ENCODE measurements at places on chromosomes 2 and 18.

DNA sequence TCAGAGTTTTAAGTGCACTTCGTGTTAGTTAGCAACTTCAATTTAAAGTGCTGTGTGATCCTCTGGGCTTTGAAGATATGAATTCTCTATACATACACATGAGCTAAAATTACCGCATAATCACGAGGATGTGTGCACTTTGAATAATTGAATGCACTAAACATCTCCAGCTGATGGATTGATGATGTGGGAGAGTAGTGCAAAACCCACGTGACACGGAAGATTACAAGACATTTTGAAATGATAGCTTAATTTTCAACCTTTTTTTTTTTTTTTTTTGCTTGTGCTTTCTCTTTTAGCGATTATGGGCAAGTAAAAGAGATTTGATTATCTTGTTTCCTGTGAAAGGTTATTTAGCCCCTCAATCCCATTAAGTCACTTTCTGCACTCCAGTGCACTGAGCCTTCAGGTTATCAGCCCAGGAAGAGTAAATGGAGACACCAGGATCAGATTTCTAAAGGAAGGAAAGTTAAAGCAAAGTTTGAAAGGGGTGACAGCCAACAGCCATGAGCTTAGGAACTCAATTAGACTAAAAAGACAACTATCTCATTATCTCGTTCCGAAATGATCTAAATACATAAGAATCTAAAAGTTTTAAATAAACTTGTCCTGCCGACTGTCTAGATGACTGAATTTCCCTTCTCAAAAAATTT lies 81.6 kb downstream of the CDK15 start:
- no peak for DNase-seq

GRCh38 chr18:2901423-2901985 lies 54.7 kb downstream of the EMILIN2 start:
- no peak for DNase-seq

DNA sequence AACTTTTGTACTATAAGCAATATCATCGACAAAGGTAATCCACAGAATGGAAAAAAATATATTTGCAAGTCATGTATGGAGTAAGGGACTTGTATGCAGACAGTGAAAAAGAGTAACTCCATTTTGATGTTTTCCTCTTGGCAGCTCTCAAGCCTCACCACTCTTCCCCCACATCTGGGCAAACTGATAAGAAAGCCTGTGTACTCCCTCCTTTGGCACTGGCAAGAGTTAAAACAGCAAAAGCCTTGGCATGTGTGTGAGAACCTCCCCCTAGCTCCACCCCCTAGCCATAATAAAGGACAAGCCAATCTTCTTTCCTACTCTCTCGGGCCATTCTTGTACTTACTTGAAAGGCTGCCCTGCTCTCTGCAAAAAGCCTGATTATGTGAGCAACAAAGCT lies 335.2 kb downstream of the LRATD1 start:
- no peak for DNase-seq

DNA sequence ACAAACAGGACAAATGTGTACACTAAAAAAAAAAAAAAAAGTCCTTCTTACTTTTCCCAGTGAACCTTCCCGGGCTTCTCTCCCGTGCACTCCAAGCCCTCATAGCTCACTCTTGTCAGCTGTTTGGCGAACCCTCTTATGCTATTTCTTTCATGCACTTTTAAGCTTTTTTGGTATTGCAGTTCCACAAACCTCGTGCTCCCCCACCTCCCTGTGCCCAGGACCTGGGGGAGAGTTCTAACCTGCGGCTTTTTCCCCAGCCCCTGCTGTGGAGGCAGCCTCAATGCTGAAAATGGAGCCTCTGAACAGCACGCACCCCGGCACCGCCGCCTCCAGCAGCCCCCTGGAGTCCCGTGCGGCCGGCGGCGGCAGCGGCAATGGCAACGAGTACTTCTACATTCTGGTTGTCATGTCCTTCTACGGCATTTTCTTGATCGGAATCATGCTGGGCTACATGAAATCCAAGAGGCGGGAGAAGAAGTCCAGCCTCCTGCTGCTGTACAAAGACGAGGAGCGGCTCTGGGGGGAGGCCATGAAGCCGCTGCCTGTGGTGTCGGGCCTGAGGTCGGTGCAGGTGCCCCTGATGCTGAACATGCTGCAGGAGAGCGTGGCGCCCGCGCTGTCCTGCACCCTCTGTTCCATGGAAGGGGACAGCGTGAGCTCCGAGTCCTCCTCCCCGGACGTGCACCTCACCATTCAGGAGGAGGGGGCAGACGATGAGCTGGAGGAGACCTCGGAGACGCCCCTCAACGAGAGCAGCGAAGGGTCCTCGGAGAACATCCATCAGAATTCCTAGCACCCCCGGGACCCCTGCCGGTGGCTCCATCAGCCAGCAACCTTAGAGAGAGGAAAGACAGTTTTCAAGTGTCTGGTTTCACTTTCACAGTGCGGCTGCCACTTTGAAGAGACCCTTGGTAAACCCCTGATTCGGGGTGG lies 826 bp downstream of the KCNE4 start:
- DNase-seq, result no peak

- no peak for DNase-seq
Observed at GRCh38 chr2:179692610-179693009, 168.8 kb downstream of the ZNF385B start.

DNA sequence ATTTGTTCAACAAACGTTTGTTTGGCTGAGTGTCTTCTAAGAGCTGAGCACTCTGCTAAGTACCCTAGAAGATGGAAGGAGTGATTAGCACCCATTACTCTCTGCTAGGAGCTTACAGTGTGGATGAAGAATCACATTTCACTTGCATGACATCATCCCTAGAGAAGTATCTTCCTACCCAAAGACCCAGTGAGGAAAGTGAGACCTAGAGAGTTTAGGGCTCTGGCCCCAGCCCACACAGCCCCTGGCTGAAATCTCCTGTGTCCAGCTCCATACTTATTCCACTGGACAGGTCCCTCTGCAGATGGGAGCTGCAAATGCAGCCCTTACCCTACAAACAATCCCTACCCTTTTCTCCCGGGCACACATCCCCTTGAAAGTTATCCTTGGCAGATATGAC lies 26.8 kb upstream of the EPAS1 start:
- DNase-seq, result no peak

DNA sequence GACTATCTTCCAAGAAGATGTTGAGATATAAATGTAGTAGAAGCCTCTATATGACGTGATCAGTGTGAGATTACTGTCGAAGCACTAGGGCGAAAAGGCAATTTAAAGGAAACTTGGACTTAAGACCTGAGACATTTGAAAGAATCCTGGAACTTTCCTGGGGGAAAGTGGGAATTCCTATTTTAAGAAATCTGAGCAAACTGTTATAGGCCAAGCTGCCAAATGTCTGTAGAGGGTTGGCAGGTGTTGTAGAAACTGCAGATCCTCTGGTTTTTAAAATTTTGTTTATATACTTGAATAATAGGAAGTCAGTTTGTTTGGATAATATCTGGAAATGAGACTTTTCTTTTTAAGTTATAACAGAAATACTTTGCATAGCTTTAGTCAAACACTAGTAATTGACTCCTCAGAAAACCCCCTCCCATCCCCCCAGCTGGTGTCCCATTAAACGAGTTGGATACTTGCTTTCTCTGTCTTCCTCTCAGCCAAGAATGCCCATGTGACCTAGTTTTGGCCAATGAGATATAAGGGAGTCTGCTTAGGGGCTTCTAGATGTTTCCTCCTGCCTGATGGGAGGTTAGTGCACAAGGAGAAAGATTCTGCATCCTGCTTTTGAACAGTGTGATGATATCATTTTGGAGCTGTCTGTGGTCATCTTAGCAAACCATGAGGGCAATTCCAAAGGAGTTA lies 61.2 kb downstream of the MOGAT1 start:
- no peak for DNase-seq

- no peak for DNase-seq
Observed at GRCh38 chr2:191228861-191229260, 16.3 kb upstream of the MYO1B start.

- DNase-seq, result no peak
Observed at GRCh38 chr2:148301362-148301761, 280.5 kb downstream of the MBD5 start.

GRCh38 chr2:192025637-192026036 lies 169.1 kb downstream of the TMEFF2 start:
- no peak for DNase-seq

DNA sequence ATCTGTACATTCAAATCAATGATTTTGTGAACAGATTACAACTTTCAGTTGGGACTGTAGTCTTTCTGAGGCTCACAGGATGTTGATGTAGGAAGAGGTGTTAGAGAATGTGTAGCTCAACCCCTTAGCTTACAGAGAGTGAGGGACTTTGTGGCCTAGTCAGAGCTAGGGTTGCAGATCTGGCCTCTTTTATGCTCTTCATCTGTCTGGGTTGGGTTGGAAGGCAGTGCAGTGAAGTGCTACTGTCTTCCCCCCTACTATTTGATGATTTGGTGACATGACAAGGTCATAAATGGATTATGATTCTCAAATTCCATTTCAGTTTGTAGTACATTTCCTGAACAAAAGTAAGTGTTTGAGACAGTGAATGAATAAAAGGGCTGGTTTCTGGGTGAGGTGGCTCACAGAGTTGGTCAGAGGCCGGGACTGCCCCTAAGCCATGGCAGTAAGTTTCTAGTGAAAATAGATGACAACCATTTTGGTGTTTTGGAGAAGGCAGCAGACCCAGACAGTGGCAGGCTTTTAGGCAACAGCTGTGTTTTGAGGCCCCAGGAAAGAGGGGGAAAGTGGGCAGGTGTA lies 21.6 kb downstream of the MAP4K4 start:
- no peak for DNase-seq

DNA sequence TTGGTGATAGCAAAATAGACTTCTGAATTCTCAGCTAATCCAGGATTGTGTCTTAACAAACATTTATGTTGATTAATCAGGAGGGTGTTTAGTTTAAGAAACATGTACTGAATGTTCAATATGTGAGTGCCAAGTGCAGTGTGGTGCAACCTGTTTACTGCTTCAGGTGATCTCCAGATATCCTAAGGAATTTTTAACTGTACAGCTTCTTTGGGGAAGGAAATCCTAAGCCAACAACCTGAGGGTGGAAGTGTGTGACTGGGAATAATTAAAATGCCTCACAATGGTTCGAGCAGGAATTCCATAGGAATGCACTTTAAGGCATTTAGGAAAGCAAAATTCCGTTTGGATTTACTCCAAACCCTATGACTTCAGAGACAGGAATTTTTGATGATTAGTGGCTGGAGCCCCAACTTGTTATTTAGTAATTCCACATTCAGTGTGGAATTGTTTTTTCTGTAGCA lies 16.4 kb downstream of the CRIM1 start:
- DNase-seq, result no peak

DNA sequence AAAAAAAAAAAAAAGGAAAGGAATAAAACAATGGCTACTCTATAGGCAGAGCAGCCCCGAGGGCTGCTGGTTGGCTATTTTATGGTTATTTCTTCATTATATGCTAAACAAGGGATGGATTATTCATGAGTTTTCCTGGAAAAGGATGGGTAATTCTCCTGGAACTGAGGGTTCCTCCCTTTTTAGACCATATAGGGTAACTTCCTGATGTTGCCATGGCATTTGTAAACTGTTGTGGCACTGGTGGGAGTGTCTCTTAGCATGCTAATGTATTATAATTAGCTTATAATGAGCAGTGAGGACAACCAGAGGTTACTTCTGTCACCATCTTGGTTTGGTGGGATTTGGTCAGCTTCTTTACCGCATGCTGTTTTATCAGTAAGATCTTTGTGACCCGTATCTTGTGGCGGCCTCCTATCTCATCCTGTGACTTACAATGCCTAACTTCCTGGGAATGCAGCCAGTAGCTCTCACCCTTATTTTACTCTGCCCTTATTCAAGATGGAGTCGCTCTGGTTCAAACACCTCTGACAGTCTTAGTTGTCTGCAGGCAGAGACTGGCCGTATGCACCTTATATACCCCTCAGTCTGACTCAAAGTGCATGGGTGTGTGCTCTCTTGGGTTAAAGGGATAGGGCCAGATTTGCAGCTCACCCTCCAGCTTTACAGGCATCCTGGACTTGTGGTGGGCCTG lies 57.7 kb downstream of the HAUS1 start:
- DNase-seq, result no peak

DNA sequence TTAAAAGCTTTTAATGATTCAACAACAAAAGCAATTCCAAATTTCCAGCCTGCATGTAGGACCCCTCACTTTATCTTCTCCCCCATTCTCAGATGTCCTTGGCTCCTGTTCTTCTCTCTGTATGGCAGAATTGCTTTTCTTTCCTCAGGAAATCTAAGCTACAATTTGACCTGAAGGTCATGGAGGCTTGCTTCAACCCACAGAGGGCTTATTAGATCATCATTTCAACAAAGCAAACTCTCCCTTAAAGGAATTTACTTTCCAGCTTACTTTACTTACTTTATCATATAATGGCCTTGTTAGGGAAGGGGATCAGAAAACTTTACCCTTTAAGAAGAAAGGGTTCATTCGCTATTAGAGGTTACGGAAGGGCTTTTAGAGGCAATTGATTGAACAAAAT lies 211.5 kb downstream of the RAD51AP2 start:
- no peak for DNase-seq

GRCh38 chr2:35580956-35581355 lies 774.6 kb upstream of the CRIM1 start:
- DNase-seq, result no peak

DNA sequence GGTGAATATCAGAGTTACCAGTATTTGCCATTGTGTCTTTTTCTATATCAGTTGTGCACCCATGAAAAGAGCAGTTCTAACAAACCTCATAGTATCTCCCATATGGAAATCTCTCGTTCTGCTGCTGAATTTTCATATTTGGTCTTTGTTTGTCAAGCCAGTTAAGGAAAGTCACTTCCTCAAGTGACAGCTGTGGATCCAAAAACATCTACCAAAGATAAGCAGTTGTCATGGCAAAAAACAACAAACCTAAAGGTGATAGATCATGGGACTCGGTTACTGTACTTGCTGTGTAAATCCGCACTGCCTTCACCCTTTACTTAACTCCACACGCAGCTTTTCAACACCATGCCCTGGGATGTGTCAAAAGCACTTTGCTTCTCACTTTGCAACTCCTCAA lies 17.3 kb downstream of the BMP10 start:
- no peak for DNase-seq

GRCh38 chr2:75140288-75140687 lies 59.0 kb downstream of the TACR1 start:
- DNase-seq, result no peak

DNA sequence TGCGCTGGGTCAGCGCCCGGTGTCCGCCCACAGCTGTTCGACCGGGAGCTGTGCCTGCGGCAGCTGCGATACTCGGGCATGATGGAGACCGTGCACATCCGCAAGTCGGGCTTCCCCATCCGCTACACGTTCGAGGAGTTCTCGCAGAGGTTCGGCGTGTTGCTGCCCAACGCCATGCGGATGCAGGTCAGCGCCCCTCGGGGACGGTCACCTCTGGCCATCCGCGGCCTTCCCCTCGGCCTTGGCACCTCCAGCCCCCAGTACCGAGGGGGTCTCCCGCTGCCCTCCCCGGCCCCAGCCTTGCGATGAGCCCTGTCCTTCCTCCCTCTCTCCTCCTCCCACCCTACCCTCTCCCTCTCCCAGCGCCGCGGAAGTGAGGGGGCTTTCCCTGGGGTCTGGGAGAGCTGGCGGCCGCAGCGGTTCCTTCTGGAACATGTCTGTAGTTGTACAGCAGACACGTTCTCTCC lies 53.2 kb upstream of the GPR17 start:
- DNase-seq, result no peak

GRCh38 chr2:220704810-220705209 lies 867.3 kb downstream of the EPHA4 start:
- DNase-seq, result no peak

GRCh38 chr18:78430131-78430758 lies 549.4 kb upstream of the SALL3 start:
- no peak for DNase-seq

GRCh38 chr2:169892951-169893350 lies 65.7 kb downstream of the UBR3 start:
- DNase-seq, result no peak
